ENCODE measurements at places on chromosomes 3 and 15.

DNA sequence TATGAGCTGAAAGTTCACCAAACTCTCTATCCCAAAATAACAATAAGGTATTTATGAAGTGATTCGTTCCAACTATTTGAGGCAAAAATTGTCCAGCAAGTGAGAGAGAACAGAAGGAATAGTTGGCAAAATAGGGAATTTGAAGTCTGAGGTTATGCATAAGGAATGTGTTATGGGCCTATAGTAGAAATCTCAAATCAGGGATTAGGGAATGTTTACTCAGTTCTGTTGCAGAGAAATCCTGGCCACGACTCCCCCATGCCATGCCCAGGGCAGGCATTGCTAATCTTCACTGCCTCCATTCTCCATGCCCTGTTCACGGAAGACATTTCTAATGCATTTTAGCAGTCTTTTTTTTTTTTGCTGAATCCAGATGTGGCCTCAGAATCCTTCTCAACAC is 58.6 kb downstream of the FLNB start:
- peak; percentile 62 for DNase-seq

- peak; percentile 56 for DNase-seq
Observed at GRCh38 chr15:65421360-65422215, 1.2 kb downstream of the IGDCC4 start.

- peak; percentile 29 for DNase-seq
Observed at GRCh38 chr3:12049675-12050074, 45.5 kb downstream of the SYN2 start.

DNA sequence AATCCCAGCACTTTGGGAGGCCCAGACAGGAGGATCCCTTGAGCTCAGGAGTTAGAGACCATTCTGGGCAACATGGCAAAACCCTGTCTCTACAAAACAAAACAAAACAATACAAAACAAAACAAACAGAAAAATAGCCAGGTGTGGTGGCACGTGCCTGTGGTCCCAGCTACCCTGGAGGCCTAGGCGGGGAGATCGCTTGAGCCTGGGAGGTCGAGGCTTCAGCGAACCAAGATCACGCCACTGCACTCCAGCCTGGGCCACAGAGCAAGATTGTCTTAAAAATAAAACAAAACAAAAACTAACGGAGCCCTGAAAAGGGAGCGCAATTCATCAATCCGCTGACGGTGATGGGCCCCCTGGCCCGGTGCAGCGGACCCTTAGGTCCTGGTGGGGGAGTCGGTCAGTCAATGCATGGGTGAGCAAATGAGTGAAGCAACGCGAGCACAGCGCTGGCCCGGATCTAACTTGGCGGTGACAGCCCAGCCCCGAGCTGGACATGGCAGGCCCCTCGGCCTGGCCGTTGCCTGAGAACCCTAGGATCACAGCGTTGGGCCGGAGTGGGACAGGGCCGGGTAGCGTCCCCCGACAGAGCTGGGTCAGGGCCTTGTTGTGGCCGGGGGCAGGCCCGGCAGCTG is 52.4 kb upstream of the BLM start:
- peak; percentile 70 for DNase-seq

DNA sequence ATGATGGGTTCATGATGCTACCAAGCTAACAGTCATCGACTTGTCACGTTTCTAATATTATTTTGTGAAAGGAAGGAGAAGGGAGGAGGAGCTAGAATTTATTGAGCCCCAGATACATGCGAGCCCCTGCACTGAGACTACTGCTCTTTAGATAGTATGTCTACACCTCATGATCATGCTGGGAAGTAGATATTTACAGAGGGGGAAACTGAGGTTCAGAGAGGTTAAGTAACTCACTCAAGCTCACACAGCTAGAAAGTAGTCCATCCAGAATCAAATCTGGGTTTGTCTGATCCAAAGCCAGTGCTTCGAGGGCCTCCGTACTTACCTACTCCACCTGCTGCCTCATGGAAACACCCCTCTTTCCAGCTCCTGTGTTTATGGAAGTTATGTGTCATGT is 38.8 kb upstream of the DLG1 start:
- no peak for DNase-seq

DNA sequence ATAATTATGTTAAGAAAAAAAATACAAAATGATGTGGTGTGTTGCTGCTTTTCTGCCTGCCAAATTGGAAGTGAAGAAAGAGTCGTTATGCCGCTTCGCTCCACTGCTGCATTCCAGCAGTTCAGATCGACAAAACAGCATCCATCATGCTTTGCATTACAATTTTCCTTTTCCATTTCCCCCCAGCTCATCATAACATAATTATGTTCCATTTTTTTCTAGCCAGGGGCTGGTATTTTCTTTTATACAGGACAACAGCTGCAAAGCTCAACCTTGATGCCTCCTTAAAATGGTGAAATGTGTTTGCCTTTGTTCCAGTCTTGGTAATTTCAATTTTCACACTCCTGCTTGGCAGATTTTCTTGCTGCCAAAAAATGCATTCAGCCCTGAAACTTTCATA is 44.9 kb upstream of the KBTBD12 start:
- no peak for DNase-seq

DNA sequence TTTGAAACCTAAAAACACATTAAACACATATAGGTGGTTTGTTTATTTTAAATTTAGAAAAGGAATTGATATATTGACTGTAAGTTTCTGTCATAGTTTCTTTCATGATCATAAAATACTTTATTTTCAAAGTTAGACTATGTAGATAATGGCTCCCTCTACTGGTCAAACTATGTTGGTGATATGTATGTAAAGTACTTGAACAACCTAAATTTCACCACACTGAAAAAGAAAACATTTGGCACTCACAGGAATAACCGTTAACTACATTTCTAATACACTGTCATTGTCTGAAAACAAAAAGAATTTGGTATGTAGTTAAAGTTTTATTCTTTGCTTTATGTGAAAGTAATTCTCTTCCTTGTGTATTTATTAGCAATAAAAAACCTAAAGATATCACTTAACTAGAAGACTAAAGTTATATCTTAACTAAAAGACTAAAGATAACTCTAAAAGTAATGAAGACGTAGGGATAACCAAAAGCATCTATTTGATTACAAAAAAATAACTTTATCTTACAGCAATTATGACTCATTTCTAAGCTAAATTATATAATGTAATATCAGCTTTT is 427.5 kb downstream of the VGLL3 start:
- DNase-seq, result peak; percentile 15

GRCh38 chr3:8456412-8456811 is 45.2 kb upstream of the LMCD1 start:
- no peak for DNase-seq

GRCh38 chr15:92922418-92923002 is 22.4 kb downstream of the CHD2 start:
- DNase-seq, result no peak

GRCh38 chr3:36686516-36686915 is 77.8 kb downstream of the DCLK3 start:
- DNase-seq, result no peak

DNA sequence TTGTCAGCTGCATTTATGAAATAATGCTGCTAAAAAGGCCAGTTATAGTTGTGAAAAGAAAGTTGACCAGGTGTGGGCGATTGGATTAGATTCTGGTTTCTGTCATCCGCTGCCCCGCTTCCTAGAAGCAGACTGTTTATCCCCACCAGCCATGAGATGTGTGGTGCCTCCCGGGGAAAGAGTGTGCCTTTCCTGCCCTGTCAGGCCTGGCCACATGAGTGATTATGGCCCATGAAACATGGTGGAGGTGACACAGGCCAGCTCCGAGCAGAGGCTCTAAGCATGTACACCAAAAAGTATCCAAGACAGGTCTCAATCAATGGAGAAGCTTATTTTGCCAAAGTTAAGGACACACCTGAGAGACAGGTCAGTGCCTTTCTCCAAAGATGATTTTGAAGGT is 85.4 kb upstream of the ABHD2 start:
- DNase-seq, result no peak

- DNase-seq, result peak; percentile 57
Observed at GRCh38 chr15:75648156-75649000, 666 bp downstream of the SNX33 start.

DNA sequence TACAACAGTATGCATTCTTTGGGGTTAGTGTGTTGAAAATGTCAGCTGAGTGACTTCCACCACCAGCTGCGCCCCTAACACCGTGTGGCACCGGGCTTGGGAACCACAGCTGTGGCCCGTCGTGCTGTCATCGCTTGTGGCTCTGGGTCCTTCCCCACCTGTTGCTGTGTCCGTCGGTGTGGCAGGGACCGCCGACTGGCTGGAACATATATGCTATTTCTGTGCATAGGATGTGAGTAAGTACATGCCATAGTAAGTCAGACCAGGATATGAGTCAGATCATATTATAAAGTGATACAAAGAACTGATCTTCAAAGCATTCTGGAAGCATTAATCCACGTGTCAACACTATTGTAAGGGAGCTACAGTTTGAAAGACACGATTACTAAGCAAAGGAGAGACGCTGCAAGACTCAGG is 31.9 kb downstream of the EHD4 start:
- peak; percentile 21 for DNase-seq

GRCh38 chr15:31452595-31453557 is 126.2 kb downstream of the KLF13 start:
- DNase-seq, result no peak

DNA sequence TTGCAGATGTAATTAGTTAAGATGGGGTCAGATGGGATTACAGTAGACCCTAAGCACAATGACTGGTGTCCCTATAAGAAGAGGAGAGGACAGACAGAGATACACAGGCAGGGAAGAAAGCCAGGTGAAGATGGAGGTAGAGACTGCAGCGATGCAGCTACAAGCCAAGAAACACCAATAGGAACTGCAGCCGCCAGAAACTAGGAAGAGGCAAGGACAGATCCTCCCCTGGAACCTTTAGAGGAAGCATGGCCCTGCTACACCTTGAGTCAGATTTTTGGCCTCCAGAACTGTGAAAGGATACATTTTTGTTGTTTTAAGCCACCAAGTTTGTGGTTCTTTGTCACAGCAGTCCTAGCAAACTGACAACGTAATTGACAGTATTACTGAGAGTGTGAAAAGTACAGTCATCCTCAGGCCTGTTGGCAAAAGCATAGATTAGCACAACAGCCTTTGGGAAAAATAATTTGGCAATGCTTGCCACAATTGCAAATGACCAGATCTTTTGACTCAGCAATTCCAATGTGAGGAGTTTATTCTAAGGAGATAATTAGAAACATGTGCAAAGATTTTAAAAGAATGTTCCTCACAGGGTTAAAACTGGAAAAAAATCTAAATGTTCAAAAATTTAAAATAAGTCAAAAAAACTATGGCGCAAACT is 82.6 kb upstream of the TJP1 start:
- DNase-seq, result peak; percentile 47

- no peak for DNase-seq
Observed at GRCh38 chr3:25103391-25103790, 324.7 kb upstream of the RARB start.

DNA sequence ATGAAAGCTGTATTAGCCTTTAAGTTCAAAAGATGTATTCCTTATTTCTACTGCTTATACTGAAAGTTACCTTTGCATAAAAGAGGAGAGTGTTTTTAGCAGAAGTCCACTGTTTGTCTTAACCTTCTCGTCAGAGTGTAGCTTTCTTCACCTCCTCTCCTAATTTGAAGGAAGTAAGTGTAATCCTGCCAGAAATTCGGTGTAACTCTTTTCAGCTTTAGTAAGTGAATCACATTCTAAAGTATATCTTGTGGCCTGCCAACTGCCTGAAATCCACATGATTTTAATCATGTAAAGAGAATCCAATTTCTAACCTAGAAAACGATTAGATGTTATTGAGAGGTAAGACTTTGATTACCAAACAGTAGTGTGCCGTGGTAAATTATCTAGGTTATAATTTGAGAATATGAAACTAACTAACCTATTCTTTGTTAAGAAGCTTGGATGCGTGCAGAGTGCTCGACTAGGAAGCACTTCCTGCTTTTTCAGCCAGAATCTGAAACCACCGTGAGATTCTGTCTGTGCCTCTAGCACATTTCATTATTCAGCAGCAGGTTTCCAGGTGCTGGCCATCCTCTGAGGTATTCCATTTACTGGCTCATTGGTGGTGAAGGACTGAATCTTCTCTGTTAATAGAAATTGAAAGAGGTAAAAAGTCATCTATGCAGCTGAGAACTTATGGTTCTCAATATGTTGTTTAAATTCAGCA is 7.5 kb downstream of the GYG1 start:
- no peak for DNase-seq

- no peak for DNase-seq
Observed at GRCh38 chr3:42688016-42688415, 2.7 kb downstream of the KLHL40 start.

DNA sequence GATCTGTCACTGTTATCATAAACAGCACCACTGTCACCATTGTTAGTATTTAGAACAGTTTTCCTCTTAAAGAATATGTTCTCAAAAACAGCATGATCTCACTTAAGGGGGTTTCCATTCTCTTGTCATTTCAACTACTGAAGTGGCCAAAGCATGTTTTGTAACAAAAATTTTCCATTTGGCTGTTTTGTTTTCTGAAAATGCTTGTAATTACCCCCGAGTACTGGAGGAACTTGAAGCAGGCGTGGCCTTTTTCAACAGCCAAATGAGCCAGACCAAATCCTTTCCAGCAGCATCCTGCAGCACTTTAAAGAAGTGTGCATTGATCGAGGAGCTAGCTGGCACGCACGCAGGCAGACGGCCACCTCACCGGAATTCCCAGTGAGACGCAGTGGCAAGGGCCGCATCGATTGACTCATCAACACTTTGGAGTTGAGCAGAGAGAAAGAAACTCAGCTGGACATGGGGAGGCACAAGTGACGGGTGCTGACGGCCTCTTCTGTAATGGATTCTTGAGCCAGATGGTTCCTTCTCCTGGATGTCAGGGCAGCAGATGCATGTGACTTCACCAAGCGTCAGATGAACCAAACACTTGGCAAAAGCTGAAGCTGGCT is 234.3 kb upstream of the IGF1R start:
- DNase-seq, result no peak

GRCh38 chr15:41648097-41648496 is 12.1 kb upstream of the MGA start:
- no peak for DNase-seq

- DNase-seq, result no peak
Observed at GRCh38 chr15:101573951-101574350, 78.2 kb downstream of the TM2D3 start.

GRCh38 chr3:59266551-59266950 is 216.7 kb upstream of the CFAP20DC start:
- no peak for DNase-seq

DNA sequence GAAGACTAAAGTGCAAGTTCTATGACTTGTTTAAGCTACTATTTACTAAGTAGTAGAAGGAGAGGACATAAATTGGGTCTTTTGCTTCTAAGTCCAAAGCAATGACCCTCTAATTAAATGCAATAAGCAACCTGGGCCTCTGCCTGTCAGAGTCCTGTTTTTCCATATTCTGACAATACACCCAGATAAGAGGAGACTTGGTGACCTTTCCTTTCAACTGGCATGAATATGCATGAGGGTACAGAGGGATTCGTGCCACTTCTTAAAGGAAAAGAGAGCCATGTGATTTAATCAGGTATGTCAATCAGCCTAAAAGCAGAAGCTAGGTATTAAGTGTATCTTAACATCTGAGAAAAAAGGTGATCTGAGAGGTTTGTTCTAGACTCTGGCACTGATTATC is 50.7 kb upstream of the FGF7 start:
- DNase-seq, result no peak

- no peak for DNase-seq
Observed at GRCh38 chr3:151584566-151584965, 123.7 kb upstream of the IGSF10 start.

GRCh38 chr3:31505371-31506048 is 27.2 kb upstream of the STT3B start:
- DNase-seq, result no peak
